T-cell (primary cell): ENCODE measurements at places on chromosomes 2 and 18.

GRCh38 chr2:19458427-19459003 lies 100.1 kb upstream of the OSR1 start:
- DNase-seq = no peak

DNA sequence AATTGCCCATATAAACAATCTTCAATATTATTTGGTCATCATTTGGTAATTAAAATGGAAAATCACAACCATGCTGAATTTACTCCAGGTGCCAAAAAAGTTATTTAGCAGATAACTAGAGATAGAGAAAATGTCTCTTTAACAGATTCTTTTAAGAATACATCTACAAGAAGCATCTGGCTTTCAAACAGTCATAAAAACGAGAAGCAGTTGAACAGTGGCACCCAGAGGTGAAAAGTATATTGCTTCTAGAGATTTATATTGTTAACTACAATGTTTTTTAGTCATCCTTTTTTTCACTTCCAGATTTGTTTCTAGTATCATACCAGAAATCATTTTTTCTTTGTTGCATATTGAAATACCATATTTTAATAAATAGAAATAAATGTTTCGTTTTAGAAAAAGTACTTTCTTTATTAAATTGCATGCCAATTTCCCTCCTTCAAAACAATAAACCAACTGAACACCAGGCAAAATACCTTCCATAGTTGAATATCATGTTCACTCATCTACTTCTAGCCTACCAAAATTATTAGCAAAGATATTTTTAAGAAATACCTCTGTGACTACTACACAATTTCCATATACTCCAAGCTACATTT lies 65.4 kb upstream of the HNRNPA3 start:
- no peak for DNase-seq

DNA sequence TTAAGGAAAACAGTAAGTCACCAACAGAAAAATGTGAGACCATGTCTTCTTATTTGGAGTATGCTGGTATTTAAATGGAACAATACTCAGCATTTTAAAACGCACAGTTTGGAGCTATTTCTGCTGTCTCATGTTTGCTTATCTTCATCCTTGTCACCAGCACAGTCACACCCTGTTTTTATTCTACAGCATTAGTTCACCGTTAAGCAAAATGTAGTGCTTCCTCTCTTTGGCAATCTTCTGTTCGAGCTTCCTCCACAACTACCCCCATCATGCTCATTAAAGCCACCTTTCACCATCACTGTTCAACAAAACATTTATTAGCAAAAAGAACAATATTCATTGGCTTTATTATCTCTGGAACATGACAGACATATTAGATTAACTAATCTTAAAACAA lies 64.0 kb downstream of the SLC40A1 start:
- no peak for DNase-seq

- no peak for DNase-seq
Measured at GRCh38 chr2:150811259-150811855, 323.9 kb upstream of the RND3 start.

- no peak for DNase-seq
Measured at GRCh38 chr2:9144617-9145016, 62.0 kb upstream of the ASAP2 start.

DNA sequence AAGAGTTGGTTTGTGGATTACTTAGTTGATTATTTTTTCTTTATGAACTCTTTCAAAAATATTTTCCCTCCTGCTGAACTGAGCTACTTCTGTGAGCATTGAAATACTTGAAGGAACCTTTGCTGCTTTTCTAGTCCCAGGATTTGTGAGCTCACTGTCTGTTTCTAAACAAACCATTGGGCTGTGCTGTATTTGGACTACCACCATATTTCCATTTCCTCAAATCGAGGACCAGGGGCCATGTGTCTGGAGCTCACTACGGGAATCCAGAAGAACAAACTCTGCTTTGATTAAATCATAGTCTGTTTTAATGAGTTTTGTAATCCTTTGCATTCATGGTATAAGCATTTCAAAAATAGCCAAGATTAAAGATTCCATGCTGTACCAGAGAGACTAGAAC lies 1.3 kb downstream of the MRPL33 start:
- no peak for DNase-seq

DNA sequence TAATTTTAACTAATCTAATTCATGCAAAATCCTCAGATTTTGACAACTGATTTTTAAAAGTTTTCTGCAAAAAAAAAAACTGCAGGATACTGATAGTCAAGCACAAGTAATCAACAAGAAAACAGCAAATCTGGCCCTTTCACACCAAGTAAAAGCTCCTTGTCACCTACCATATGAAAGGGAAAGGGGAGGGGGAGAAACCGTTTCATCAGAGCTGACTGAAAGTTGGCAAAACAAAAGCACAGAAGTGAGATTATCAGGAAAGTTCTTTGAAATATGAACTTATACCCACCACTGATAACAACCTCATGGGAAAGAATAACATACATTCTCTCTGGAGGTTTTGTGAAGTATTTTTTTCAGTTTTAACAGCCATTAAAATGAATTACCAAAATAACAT lies 38.7 kb downstream of the ZNF521 start:
- DNase-seq = no peak

GRCh38 chr2:231409776-231410175 lies 14.3 kb downstream of the B3GNT7 start:
- no peak for DNase-seq

GRCh38 chr18:7839548-7839947 lies 272.4 kb downstream of the PTPRM start:
- DNase-seq = no peak
